ENCODE measurements at places on chromosomes 11 and 22.
A peak's percentile ranks its signal among the peaks of the same experiment; 100 is the strongest.

DNA sequence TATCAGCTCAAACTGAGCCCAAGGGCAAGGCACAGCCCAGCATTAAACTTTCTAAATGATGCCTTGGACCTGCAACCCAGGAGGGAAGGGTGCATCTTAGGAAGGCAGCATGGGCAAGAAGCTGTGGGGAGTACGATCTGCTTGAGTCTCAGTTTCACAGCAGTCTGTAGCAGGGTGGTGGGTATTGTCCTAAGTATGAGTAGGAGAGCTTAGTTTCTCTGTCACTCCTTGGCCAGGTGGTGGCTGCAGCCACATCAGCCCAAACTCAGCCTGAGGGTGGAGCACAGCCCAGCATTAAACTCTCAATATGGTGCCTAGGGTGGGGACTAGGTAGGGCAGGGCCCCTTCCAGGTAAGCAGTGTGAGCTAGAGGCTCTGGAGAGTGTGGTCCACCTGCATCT is 85.5 kb downstream of the ACER3 start:
- no peak for DNase-seq

DNA sequence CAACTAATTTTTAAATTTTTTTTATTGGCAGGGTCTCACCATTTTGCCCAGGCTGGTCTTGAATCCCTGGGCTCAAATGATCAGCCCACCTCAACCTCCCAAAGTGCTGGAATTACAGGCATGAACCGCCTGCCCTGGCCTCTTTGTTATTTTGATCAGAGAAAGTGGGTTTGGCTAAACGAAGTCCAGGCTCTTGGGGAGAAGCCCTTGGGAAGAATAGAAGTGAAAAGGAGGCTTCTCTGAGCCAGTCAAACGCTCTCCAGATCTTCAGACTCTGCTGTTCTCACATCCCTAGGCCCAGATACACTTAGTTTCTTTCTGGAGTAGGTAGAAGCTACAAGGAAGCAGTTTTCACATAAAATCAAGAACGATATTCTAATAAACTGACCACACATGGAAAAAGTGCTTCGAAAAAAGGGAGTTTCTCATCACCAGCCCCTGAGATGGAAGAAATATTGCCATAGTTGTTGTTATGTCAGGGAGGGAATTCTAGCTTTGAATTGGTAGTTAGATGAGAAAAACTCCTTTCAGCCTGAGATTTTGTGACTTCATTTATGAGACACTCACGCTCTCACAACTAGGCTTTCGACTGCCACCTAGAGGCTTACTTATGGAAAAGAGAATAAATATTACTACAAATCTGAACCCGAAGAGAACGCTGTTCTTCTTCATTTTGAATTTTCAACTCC is 41.7 kb upstream of the AQP11 start:
- DNase-seq = peak; percentile 55

GRCh38 chr11:70604630-70605467 is 206.5 kb downstream of the CTTN start:
- no peak for DNase-seq

GRCh38 chr11:60362241-60362640 is 16.1 kb upstream of the MS4A7 start:
- DNase-seq = no peak

GRCh38 chr11:134041791-134042696 is 26.8 kb upstream of the JAM3 start:
- DNase-seq = no peak

- DNase-seq = no peak
These were observed 5.9 kb upstream of the TOMM22 start for GRCh38 chr22:38675833-38676232.

GRCh38 chr11:87012089-87012488 is 25.6 kb upstream of the TMEM135 start:
- no peak for DNase-seq

DNA sequence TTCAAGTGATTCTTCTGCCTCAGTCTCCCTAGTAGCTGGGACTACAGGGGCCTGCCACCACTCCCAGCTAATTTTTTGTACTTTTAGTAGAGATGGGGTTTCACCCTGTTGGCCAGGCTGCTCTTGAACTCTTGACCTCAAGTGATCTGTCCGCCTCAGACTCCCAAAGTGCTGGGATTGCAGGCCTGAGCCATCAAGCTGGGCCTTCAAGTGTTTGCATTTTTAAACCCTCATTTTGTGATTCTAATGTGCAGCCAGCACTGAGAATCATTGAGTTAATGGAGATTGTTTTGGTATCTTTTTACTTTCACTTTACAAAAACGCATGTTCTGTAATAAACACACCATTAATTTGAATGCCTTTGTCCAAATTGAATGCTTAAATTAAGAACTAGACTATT is 3.4 kb downstream of the TYR start:
- no peak for DNase-seq

- no peak for DNase-seq
These were observed 2.3 kb upstream of the TBX1 start for GRCh38 chr22:19757985-19758895.

GRCh38 chr22:35315141-35315854 is 15.6 kb downstream of the TOM1 start:
- no peak for DNase-seq

DNA sequence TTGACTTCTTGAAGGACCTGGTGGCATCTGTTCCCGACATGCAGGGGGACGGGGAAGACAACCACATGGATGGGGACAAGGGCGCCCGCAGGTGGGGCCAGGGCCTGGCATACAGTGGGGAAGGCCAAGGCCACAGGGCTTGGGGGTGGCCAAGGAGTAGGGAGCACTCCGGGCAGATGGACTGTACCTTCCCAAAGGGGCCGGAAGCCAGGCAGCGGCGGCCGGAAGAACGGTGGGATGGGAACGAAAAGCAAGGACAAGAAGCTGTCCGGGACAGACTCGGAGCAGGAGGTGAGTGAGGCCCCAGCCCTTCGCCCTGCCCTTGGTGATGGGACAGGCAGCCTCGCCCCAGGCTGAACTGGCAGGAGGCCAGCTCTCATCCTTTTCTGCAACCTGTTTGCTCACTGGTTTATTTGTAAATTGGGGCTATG is 1.2 kb downstream of the DRAP1 start:
- DNase-seq = no peak

DNA sequence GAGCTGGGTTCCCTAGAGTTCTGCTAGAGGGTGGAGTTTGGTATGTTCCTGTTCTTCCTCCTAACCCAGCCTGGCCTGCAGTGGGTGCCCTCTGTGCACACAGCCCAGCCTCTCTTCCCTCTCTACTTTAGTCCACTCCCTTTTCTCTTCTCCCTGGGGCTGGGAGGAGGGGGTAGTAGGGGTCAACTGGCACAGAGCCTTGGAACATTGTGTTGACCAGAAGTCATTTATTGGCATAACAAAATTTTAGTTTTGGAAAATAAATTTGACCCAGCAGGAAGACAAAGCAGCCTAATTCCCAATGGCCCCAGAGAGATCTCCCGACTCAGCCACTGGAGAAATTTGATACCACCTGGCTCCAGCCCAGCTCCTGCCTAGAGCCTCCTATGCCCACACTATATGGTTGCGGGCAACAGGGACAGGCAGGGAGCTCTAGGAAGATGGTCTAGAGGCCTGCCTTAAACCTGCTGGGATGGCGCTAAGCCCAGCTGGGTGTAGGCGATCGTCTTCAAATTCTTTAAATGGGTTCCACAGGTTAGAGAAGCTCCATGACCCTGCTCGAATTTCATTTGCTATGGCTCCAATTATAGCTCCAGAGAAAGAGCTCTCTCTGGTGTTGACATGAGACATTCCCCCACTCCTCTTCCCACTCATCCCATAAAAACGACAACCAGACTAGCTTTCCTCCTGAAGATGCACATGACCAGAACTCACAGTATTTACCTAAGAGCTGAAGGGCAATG is 9.9 kb downstream of the PCSK7 start:
- DNase-seq = no peak

- DNase-seq = peak; percentile 82
These were observed 66.5 kb downstream of the GGTLC2 start for GRCh38 chr22:22710719-22711531.

- DNase-seq = no peak
These were observed 685.8 kb upstream of the API5 start for GRCh38 chr11:42625757-42626665.

DNA sequence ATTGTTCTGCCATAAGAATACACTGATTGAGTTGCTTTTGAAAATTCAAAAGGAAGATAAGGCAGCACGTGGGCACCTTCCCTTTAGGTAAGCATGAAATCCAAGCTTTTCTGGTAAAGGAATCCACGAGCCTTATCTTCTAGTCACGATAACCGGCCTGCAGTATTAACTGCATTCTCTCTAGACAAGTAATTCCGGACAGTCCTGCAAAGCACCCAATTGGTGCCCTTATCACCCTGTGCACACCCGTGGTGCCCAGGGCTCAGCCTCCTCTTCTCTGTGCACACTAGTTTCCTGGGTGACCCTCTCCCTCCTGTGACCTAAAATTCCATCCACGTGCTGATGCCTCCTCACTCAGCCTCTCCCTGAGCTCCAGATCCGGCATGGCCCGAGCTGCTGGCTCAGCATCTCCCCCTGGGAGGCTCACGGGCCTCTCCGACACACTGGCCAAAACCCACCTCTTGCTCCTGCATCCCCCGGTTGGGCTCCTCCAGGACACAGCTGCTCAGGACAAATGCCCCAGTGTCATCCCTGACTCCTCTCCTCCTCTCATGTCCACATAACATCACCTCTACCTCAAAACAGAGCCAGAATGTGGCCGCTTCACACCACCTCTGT is 63.7 kb downstream of the PACSIN2 start:
- no peak for DNase-seq

- peak; percentile 79 for DNase-seq
These were observed 682 bp downstream of the ATM start for GRCh38 chr11:108223348-108224149.

DNA sequence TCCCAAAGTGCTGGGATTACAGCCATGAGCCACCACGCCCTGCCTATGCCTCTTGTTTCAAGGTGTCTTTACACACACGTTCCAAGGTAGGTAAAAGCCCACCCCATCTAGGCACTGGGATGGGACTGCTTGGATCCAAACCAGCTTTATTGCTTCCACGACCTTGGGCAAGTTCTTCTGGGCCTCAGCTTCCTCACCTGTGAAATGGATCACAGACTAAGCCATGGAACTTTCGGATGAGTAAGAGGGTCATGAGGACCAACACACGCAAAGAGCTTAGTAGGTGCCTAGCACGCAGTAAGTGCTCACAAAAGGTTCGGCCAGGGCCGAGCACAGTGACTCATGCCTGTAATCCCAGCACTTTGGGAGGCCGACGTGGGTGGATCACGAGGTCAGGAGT is 15.6 kb downstream of the RHOD start:
- no peak for DNase-seq

DNA sequence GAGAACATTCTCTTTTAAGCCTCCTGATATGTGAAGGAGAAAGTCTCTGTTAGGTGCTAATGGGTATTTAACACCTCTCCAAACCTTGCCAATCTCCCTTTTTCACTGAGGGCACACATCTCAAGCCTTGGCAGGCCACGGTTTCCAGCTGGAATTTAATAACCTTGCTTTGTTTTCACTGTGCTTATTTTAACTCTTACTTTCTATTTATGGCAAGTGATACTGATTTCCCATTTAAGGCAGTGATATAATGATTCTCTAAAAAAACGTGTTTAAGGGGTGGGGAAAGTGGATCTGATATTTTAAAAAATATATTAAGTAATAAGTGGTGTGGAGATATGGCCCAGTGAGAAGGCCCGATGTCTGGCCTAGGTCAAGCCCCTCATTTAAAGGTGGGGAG is 1.1 kb upstream of the RASD2 start:
- no peak for DNase-seq

GRCh38 chr11:48064306-48064705 is 83.9 kb downstream of the PTPRJ start:
- DNase-seq = no peak

- DNase-seq = no peak
These were observed 35.2 kb downstream of the BTG4 start for GRCh38 chr11:111476956-111477355.

GRCh38 chr11:123822599-123822998 is 16.4 kb upstream of the OR6M1 start:
- no peak for DNase-seq

GRCh38 chr11:74766905-74767304 is 18.3 kb downstream of the RNF169 start:
- no peak for DNase-seq

DNA sequence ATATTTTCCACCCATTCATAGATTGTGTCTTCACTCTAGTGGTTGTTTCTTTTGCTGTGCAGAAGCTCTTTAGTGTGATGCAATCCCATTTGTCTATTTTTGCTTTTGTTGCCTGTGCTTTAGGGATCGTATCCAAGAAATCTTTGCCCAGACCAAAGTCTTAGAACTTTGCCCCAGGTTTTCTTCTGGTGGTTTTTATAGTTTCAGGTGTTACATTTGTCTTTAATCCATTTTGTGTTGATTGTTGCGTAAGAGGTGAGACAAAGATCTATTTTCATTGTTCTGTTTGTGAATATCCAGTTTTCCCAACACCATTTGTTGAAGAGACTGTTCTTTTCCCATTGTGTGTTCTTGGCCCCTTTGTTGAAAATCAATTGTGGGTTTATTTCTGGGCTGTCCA is 6.4 kb downstream of the IL10RA start:
- no peak for DNase-seq

- DNase-seq = no peak
These were observed 52.4 kb upstream of the CDON start for GRCh38 chr11:126115127-126115495.

- DNase-seq = peak; percentile 74
These were observed 99.7 kb upstream of the IGLL5 start for GRCh38 chr22:22787786-22788459.

DNA sequence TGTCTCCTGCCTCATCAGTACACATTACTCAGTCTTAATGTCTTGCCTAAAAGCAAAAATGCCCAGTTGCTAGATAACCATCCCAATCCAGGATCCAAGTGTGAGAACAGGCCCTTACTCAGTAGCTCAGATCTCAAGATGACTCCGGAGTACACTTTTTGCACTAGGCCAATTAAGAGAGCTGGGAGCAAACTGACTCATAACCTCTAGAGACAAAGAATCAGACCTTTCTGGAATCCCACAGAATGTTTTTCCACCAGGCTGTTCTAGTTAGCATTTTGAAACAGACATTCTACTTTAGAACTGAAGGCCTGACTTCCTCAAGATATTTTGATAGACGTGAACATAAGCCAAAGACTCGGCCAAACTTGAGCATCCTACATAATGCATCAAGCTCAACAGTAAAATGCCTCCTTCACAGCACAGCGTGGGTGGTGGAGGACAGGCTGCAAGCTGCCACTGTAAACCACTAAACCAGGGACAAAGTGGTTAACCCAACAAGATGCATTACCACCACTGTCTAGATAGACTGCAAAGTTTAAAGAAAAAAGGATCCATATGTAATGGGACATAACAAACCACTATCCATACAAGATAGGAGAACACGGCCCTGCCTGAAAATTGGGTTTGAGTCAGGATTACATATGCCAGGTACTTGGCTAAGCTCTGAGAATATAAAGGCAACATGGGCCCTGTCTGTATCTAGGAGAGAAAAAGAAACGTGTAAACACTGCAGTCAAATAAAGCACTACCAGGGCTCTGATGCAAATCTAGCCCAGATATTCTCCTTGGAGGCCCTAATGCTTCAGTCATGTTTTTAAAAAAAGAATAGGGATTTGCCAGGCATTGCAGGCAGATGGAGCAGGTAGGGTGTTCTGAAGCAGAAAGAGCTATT is 48.3 kb downstream of the MYH9 start:
- DNase-seq = peak; percentile 47

Data from activated naive CD4-positive, alpha-beta T cell treated with anti-CD3 and anti-CD28 coated beads for 36 hours (primary cell).